ENCODE measurements at places on chromosomes 7 and 10.

GRCh38 chr7:135522509-135522908, 12.6 kb upstream of the CNOT4 start:
- no peak for DNase-seq

DNA sequence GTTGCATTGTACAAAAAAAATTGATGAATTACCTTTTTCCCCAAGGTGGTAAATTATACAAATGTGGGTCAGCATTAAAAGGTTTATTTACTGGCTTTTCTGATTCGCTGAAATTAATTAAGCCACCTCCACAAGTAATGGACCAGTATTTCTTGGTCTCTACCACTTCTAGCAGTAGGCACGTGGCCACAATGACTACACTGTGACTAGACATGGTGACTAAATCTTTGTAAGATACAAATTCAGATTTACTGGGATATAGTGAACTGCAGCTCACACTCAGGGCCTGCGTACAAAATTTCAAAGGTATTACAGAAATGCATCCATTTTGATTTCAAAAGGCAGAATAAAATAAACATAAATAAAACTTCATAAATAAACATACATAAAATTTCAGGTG, 10.9 kb downstream of the HPSE2 start:
- no peak for DNase-seq

GRCh38 chr10:15237351-15237750, 68.9 kb upstream of the NMT2 start:
- DNase-seq, result no peak

DNA sequence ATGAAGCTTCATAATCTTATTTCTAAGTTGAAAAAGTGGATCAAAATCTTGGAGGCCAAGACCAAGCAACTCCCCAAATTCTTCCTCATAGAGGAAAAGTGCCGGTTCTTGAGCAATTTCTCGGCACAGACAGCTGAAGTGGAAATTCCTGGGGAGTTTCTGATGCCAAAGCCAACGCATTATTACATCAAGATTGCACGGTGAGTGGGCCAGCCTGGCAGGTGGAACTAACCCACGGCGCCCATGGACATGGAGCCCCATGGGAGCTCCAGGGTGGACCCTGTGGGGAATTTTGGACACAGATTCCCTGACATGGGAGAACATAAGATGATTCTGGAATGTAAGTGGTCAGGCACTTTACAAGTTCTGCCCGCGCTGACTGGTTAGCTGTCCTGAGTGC, 125.9 kb downstream of the TRRAP start:
- no peak for DNase-seq

DNA sequence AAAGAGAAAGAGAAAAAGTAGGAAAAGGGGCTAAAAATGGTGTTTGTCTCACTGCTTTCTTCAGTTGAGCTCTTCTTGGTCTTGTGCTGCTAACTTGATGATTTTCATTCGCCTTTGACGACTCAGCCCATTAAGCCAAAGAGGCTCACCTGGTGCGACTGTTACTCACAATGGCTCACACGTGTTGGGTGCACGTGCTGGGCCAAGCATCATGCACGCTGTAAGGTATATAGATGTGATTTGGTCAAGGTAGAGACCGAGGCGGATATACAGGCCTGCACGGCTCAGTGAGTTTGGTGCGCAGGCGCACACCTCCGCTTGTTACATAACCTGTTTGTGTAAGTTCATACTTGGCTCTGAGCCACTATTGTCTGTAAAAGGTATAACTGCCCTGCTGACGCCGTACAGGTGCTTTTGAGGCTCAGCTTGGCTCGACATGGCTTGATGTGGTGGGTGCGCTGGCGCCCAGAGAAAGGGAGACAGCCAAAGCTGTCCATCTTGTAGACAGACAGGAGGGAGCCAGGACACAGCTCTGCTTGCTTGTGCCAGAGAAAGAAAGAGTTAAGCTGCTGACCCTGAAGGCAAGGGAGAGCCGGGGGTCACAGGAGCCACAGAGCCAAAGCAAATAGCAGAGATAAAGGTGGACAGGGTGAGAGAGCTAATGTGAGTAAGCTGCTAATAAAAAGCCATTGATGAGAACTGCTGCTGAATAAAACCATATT, 33.6 kb downstream of the ANKRD16 start:
- no peak for DNase-seq

GRCh38 chr10:77700086-77700485, 62.5 kb upstream of the KCNMA1 start:
- no peak for DNase-seq

DNA sequence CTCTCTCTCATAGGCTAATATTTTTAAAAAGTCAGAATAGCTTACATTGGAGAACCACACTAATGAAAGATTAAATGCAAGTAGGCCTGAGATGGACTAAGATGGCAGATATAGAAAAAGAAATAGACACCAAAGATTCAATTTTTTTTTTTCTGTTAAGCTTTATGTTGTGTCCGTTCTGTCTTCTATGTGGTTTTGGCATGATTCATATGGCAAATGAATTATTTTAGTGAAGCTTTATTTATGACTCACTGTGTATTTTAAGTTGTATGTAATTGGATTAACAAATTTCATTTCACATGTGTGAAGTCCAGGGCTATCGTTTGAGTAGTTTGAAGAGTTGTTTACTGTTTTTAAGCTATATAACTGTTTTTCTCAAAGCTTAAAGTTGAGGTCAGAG, 214.8 kb downstream of the CAMK1D start:
- no peak for DNase-seq

GRCh38 chr7:140587243-140587642, 53.4 kb downstream of the DENND2A start:
- no peak for DNase-seq

- DNase-seq, result no peak
Measured at GRCh38 chr7:14009453-14010418, 20.3 kb upstream of the ETV1 start.

DNA sequence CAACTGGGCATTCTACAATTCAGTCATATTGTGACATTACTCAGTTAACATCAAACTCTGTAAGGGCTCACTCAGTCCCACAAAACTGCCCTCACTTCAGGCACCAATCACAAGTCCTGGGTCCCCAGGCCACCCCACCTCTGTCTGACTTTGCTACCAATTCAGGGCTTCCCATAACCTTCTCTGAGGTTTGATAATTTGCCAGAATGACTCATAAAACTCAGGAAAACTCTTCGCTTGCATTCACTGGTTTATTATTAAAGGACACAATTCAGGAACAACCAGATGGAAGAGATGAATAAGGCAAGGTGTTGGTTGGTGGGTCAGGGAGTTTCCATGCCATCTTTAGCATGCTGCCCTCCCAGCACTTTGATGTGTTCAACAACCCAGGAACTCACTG, 41.3 kb downstream of the AVL9 start:
- no peak for DNase-seq

DNA sequence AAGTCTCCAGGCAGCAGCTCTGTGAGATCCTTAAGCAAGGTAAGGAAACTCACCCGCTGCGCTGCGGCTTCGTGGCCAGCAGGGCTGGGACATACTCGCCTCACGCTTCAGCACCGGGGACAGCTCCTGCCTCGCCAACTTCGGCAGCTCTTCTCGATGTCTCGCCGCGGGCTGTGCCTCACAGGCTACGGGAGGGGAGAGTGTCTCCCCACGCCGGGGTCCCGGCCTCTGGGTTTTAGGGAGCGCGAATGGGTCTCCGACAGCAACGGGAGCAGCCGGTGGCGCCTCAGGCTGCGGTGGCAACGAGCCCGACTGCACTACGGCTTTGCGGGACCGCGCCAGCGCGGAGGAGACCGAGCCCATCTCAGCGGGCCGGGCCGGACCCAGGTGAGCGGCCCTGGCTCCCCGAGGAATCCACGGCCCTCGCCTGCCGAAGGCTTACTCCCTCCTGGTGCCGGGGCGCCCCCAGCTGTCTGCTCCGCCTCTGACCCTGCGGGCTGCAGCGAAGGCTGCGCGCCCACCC, 62.4 kb downstream of the LSM5 start:
- DNase-seq, result peak; percentile 67

DNA sequence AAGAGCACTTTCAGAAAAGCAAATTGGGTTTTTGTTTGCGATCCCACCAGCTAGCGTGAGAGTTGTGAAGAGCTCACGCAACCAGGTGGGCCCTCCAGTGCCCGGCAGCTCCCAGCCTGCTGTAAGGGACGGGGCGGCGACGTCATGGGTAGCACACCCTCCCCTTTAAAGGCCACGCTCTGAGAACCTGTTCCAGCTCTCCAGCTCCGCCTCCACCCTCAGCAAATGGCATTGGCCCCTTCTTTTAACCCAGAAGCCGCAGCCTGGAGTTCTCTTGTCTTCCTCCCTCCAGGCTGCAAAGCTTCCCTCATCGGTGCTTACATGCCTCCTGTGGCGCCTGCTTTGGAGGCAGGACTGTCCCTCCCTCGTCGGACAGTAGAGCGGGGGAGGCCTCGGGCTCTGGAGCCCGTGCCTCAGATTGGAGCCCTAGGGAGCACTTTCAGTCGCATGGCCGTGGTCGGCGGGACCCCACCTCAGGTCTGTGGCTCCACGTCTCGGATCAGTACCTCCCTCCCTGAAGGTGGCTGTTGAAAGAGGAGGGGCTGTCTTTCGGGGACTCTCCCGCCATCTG, 32.9 kb downstream of the WIPI2 start:
- no peak for DNase-seq

DNA sequence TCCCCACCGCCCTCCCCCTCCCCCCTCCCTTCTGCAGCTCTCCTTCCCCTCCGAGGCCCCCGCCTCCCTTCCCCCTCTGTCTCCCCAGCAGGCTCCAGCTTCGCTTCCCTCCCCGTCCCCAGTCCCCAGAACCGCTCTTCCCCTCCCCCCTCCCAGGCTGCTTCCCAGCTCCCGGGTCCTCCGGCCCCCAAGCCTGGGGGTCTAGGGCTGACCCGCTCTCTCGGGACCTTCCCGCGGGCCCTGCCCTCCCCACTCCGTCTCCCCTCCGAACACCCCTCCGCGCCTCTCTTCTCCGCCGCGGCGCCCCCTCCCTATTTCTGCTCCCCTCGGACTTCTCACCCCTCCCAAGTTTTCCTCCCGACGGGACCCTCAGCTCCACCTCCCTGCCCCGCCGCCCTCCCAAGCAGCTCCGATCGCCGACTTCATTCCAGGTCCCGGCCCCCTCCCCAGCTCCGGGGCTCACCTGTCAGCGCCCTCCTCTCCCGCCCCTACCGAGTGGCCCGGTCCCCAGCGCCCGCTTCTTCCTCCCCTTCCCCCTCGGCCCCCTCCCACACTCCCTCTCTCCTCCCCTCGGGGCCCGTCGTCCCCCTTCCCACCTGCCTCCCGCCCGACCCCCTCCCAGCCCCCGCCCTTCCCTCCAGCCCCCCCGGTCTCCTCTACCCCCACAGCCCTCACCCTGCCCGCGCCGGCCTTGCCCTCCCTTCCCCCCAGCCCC, 990 bp downstream of the ZNF467 start:
- no peak for DNase-seq

GRCh38 chr7:132030883-132031282, 474.5 kb upstream of the PODXL start:
- no peak for DNase-seq
